ENCODE measurements at places on chromosomes 2 and 18.

DNA sequence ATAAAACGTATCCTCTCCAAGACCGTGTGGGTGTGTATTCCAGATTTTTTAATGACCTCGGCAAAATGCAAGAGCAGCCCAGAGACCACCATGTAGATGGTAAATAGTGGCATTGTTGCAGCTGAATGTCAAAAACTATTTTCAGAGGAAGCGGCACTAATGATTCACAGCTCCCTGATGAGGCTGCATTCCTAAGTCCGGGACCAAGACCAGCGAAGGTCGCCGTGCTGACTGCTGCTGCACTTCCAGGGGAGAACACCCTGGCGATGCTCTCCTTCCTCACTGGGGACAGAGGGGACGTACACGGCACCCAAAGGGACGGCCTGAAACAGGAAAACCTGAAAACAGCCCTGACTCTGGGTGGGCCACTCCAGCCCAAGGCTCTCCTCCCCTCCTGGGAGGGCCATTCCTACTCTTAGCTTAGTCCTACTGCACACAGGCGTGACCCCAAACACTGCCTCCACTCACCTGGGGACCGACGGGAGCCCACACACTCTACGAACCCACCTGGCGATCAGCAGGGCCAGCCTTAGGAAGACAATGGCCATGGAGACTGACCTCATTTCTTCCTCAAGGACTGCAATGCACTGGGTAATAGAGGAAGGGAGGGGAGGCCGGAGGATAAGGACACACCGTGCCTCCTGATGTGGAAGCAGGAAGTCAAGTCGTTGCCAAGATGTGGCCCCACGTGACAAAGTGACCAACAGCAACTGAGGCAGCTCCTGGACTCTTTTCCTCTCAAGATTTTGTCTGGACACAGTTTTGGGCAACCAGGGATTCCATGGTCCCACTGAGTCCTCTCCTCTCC, 82.8 kb downstream of the ZNF516 start:
- H3K4me3 ChIP-seq, result no peak overlapping the region
- no peak for DNase-seq
- H3K27me3 ChIP-seq, result no peaks in the 10 kb centered on the region
- H3K27ac ChIP-seq, result no peak overlapping the region
- no peaks in the 10 kb centered on the region for H3K36me3 ChIP-seq
- peaks cover 4% of the 10 kb centered on the region for H3K4me1 ChIP-seq

DNA sequence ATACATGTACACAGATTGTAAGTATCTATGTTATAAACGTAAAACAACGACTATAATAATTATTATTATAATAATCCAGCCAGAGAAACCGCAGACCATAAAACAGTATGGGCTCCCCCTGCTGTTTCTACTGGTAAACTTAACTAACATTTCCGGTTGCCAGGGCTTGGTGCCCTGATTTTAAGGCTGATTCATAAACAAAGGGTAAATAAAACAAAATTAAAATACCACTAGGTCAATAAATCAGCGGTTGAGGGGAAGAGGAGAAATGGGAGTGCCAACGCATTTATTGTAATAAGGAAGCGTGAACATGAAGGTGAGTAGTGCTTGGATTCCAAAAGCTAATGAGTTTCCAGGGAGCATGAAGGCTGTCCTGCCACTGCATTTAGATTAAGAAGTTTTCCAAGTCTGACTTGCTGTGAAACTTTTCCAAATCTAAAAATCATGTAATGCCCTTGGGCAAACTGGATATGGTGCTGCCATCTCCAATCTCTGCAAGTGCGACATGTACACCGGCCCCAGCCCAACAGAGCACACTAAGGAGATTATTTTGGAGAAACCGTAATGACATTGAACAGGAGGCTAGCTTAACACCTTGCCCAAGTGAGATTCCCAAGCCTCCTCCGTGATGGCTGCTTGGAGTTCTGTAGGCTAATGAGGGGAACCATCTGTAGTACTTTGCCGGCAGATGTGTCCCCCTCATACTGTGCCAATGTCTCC, 50.7 kb upstream of the HNRNPA3 start:
- no peak overlapping the region for H3K4me3 ChIP-seq
- H3K27me3 ChIP-seq, result no peaks in the 10 kb centered on the region
- peak; percentile 20 for DNase-seq

GRCh38 chr2:229371086-229371485, 100.0 kb upstream of the PID1 start:
- DNase-seq, result no peak
- H3K4me1 ChIP-seq, result no peaks in the 10 kb centered on the region
- no peak overlapping the region for H3K4me3 ChIP-seq
- no peaks in the 10 kb centered on the region for H3K27me3 ChIP-seq
- H3K36me3 ChIP-seq, result no peaks in the 10 kb centered on the region

DNA sequence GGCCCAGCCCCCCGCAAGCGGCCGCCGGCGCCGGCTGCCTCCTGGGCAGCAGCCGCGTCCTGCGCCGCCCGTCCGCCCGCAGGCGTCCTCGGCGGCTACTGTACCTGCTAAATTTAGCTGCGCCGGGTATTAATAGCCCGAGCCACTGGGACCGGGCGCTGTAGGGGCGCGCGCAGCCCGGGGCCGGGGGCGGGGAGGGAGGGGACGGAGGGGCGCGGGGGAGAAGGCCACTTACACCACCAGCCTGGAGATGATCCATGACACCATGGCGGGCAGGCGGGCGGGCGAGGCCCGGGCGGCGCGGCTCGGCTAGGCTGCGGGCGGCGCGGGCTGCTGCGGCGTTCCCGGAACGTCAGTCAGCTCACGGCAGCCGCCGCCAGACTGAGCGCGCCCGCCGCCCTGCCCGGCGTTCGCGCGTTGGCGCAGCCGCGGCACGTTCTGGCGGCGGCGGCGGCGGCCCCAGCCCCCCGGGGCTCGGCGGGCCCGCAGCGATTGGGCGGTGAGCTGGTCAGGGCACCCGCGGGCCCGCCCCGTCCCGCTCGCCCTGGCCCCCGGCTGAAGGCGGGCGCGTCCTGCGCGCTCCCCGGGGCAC, at the start of gene REEP1:
Gene REEP1, minus strand, starts transcription at position 383 of the 592 bp plus-strand sequence. Its CDS starts 116 bp downstream, at position 267.
- peaks cover 34% of the 10 kb centered on the region for H3K27me3 ChIP-seq
- peak; percentile 13 for DNase-seq
- no peak within 1 kb of the TSS for H3K27ac ChIP-seq
- H3K36me3 ChIP-seq, result no peaks in the 10 kb centered on the region
- no peaks in the 10 kb centered on the region for H3K4me1 ChIP-seq

GRCh38 chr2:191860760-191861466, 14.0 kb upstream of the CAVIN2 start:
- H3K27me3 ChIP-seq, result no peaks in the 10 kb centered on the region
- DNase-seq, result no peak
- H3K36me3 ChIP-seq, result no peaks in the 10 kb centered on the region
- no peak overlapping the region for H3K4me3 ChIP-seq

DNA sequence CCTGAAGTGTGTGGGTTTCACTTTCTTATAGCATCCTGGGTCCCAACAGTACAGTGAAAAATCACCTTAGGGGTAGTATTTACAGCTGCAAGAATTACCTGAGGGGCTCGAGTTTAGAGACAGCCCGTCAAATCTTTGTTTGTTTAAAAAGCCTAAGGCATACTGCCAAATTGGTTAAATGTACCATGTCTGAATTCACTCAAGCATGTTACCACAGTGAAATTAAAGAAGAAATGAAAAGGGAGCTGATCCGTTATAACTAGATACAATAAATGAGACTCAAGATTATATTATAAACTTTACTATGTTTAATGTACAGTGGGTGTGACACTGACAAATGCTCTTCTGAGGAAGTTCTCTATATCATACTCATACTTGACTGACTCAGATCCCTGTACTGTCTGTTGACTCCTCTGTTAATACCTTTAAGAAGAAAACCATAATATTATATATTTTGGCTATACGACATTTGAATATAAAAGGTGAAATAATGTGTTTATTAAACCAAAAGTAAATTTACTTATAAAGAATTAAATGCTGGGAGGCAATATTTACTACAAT, 107.3 kb downstream of the TMEFF2 start:
- H3K27me3 ChIP-seq, result no peaks in the 10 kb centered on the region
- H3K4me1 ChIP-seq, result no peaks in the 10 kb centered on the region
- H3K36me3 ChIP-seq, result no peaks in the 10 kb centered on the region
- no peak overlapping the region for H3K4me3 ChIP-seq
- no peak overlapping the region for H3K27ac ChIP-seq

DNA sequence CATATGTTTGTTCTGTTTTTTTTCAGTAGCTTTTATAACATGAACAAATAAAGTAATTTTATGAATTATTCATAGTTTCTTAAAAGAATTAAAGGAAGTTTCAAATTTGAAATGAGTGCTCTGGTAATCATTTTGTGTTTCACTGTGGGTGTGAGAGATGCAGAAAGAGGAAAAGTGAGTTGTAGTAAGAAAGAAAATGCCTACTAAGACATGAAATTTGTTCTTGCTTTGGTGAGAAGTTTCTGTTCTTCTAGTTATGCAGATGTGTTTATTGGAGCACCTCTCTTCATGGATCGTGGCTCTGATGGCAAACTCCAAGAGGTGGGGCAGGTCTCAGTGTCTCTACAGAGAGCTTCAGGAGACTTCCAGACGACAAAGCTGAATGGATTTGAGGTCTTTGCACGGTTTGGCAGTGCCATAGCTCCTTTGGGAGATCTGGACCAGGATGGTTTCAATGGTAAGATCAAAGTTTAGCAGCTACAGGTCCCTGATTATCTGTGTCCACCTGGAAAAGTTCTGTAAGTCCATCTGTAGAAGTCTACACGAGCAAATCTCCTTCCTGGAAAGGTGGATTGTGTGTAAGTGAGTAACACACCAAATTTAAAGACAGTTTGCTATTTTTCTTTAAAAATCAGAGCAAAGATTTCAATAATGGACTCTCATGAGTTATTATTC, 51.4 kb downstream of the ITGAV start:
- H3K4me3 ChIP-seq, result no peak overlapping the region
- DNase-seq, result no peak
- peaks cover 4% of the 10 kb centered on the region for H3K36me3 ChIP-seq
- H3K4me1 ChIP-seq, result peaks cover 3% of the 10 kb centered on the region
- H3K27me3 ChIP-seq, result no peaks in the 10 kb centered on the region
- no peak overlapping the region for H3K27ac ChIP-seq

Data from fibroblast of lung (primary cell).